Posterior vena cava (tissue), 2 donors: ENCODE measurements at places on chromosomes 2 and 18.

- no peak for DNase-seq
Observed at GRCh38 chr2:99748344-99748743, 258.5 kb upstream of the REV1 start.

DNA sequence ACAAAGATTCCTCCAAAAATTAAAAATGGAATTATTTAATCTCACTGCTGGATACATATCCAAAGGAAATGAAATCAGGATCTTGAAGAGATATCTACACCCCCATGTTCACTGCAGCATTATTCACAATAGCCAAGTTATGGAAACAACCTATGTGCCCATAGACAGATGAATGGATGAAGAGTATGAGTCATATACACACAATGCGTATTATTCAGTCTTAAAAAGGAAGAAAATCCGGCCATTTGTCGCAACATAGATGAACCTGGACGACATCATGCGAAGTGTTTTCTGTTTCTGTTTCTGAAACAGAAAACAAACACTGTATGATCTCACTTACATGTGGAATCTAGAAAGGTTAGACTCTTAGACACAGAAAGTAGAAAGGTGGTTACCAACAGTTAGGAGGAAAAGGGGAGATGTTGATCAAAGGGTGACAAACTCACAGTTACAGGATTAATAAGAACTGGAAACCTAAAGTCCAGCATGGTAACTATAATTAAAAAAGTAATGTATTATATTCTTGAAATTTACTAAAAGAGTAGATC lies 87.8 kb upstream of the ERBB4 start:
- no peak for DNase-seq

- DNase-seq = no peak
Observed at GRCh38 chr2:200219309-200220113, 87.0 kb upstream of the SPATS2L start.

DNA sequence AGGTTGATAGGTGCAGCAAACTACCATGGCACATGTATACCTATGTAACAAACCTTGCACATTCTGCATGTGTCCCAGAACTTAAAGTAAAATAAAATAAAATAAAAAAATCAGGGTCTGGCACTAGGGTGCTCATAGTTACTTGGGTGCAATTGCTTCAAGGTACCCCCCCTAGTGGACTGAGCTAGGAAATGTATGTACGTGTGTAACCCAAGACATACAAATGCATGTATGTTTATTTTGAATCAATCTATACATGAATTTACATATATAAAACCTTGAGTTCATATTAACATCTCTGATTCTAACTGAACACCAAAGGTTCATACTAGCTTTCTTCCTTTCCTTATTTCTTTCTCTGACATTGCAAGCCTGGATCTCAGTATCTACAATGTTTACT lies 51.5 kb downstream of the USP37 start:
- no peak for DNase-seq

DNA sequence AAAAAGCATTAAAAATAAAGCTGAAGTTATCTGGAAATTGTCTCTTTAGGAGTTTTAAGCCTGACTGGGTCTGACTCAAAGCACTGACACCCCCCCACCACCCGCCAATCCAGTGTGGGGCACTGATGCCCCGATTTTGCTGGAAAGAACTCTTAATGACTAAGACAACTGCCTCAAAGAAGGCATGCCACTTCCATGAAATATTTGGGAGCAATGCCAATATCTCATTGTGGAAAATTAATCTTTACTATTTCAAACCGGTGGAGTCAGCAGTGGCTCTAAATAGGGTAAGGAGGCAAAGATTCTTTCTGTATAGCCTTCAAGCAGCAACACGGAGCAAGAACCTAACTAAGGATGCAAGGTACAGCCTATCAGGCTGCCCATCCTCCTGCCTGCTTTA lies 4.5 kb downstream of the FKBP7 start:
- no peak for DNase-seq

DNA sequence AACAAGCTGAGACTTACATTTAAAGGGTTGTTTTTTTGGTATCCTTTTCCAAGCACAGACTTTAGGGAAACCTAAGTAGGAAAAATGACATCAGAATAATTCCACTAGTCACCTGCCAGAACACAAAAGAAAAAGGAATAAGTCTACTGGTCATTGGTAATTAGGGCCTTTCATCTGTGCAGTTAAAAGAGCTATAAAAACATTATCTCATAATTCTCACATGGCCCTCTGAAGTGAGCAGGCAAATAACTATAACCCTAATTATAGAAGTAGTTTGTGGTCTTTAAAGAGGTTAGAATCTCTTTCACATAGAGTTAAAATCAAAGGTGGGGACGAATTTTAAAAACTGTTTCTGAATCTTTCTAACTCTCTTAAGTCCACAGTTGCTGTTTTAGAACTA lies 111.1 kb upstream of the B3GNT2 start:
- no peak for DNase-seq

- DNase-seq = no peak
Observed at GRCh38 chr18:53715243-53715853, 509.1 kb downstream of the MBD2 start.

DNA sequence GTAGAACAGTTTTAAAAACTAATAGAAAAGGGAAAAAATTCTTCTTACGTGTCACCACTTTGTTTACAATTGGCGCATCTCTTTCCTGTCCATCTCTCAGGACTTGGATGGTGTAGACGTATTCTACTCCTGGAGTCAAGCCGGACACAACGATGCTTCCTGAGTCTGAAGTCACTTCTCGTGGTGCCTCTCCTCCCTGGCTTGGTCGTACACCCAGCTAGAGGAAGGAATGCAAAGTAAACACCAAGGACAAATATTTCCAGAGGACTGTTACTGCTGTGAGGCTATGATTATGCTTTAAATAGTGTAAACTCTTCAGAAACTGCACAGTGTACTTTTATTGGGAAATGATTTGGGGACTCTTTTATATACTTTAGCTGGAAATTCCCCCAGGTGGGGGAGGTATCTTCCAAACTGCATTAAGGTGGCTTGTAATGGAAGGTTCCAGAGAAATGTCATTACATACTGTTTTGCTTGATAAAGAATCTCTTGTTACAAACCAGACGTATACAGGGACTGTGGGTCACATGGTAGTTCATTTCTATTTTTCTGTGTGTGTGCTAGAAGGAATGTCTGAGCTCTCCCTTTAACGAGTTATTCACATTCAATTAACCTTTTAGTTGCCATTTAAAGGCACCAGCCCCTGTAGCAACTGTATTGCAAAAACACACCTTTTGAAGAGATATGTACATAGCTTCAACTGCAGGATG lies 38.1 kb downstream of the FN1 start:
- no peak for DNase-seq

- no peak for DNase-seq
Observed at GRCh38 chr18:45202061-45202460, 413.2 kb upstream of the SLC14A2 start.
